ENCODE measurements at places on chromosomes 2 and 18. TPM values are rescaled to one million over a fixed set of nuclear protein-coding genes. Genes with fewer than 3 reads are reported as not detected.

Gene ASAP2
- 17.2 TPM for total RNA-seq

Gene THSD7B
- 0.05 TPM for total RNA-seq

Gene TIMM21
- 45.3 TPM for total RNA-seq

DNA sequence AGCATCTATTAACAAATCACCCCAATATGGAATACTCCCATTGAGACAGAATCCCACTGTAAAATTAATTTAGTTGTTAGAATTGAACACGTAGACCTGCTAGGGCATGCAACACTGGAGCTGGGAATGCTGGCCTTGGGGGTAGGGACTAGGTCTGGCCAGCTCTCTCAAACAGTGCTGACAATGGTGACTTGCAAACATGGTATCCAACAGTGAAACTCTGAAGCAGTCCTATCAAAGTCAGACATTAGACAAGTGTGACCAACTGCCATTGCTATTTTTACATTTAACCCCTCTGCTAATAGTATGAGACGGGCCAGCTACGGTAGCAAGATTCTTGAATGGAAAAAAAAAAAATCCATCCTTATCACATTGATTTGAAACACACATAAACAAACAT, 7.2 kb downstream of the E2F6 start:
- DNase-seq = no peak

GRCh38 chr2:238703053-238703415, 144.9 kb upstream of the TWIST2 start:
- DNase-seq = no peak

Gene TMEM163
- not detected for total RNA-seq

GRCh38 chr2:72956050-72956395, 38.7 kb downstream of the EMX1 start:
- no peak for DNase-seq

Gene SCN9A
- 0.86 TPM for total RNA-seq

- DNase-seq = no peak
Measured at GRCh38 chr2:65265671-65266045, 38.0 kb downstream of the ACTR2 start.

DNA sequence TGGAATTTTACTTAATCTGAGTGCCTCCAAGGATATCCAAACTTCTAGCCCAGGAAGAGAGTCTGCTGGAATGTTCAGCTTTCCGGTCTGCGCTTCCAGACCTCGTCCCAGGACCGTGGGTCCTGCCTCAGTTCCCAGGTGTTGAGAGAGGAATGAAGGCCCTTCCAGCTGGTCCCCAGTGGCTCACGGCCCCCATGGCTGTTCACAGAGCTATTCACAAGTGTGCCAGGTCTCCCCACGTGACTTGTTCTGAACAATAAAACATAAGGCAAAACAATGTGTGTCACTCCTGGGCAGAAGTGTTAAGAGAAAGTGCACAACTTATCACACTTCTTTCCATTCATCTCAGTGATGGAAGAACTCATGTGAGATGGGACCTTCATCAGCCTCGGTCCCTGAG, 20.1 kb upstream of the TEX51 start:
- no peak for DNase-seq

Gene CCDC141
- total RNA-seq = not detected

- DNase-seq = no peak
Measured at GRCh38 chr18:31711365-31712172, 27.2 kb upstream of the B4GALT6 start.

Gene MAL
- total RNA-seq = 11.3 TPM

Gene SERPINB12
- not detected for total RNA-seq

GRCh38 chr18:49691177-49691608, 122.1 kb downstream of the ACAA2 start:
- DNase-seq = peak; percentile 96

DNA sequence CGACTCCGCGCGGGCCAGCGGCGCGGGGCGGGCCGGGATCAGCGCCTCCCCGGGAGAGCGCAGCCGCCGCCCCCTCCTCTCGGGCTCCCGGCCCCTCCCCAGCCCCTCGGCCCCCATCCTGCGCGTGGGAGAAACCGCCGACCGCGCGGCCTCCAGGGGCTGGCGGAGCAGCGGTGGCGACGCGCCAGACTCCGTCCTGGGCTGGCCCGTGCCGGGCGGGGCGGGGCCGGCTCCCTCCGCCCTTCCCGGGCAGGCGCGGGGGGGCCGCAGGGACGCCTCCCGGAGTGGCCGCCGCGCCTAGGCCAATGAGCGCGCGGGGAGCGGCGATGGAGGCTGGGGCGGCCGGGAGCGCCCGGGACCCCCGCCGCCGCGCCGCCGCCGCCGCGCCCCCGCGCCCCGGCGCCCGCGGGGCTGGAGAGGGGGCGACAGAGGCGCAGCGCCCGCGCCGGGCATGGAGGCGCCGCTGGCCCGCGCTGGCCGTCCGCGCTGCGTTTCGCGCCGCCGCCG, 49.1 kb downstream of the KCNIP3 start:
- peak; percentile 63 for DNase-seq

DNA sequence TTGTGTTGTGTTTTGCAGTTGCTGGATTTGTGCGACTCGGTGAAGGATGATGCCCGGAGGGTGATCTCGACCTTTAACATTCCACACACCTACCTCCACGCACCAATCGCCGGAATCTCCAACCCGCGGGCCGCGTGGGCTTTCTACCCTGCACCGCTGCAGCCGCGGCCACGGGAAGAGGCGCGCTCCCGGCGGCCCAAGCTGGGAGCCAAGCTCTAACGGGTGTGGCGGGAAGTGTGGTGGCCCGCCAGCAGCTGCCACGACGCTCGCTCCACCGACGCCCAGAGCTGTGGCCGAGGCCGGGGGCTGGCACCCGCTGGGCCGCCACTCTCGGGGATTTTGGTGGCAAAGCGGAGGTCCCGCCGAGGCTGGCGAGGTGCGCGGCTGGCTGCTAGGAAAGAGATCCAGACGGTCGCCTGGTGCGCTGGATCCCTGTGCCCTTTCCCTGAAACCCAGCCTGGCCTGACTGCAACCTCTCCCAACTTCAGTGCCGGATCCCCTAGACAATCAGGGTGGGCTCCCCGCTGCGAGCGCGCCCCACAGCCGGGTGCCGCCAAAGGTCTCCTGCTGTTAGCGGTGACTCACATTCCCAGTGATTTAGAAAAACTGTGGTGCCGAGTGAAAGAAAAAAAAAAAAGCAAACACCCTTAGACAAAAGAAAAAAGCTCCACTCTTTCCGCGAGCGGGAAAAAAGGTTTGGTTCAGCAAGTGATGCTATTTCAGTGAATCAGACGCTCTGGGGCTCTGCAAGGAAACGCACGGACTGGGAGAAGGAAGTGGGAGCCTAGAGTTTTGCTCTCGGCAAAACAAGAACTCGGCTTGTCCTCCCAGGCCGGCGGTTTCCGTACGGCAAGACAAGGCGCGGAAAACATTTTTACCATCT, 2.9 kb upstream of the BCL2L11 start:
- DNase-seq = peak; percentile 77

Gene M1AP
- total RNA-seq = not detected

Gene ARHGAP25
- total RNA-seq = 0.52 TPM

DNA sequence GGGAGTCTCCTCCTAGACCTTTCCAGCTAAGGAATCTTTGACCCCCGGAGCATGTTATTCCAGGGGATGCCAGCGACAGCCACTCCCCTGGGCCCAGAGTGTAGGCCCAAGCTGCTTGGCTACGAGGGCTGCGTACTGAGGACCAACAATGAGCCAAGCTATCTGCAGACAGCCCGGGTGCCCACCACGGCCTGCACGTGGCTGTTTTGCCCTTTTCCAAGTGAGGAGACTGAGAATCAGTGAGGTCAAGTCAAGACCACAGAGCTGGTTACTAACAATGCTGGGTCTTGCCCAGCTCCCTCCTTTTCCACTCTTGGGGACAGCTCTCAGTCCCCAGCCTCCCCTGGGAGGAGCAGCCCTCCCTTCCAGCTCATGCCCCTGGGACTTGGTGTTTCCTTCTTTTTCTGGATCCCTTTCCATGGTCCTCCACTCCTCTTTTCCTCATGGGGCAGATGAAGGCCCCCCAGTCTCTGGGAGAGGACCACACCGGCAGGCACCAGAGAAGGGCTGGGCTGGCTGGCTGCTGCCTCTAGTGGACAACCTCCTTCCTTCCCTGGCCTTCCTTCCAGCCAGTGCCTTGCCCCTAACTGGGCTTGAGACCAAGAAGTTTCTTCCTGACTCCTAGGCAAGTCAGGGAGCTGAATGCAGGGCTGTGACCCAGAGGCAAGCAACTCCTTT, 550 bp upstream of the MALL start:
- DNase-seq = peak; percentile 70

Gene PSD4
- total RNA-seq = 14.7 TPM

GRCh38 chr2:25825238-25825637, 53.0 kb downstream of the ASXL2 start:
- no peak for DNase-seq

GRCh38 chr2:119434664-119435063, 3.0 kb downstream of the TMEM37 start:
- DNase-seq = no peak
